Kidney (tissue), 22 donors: ENCODE measurements at places on chromosomes 1 and 21. TPM values are rescaled to one million over a fixed set of nuclear protein-coding genes. Genes with fewer than 3 reads are reported as not detected.

The ST6GALNAC3 gene
- total RNA-seq: 15.8 TPM

GRCh38 chr1:217522277-217522676, 108.6 kb downstream of the GPATCH2 start:
- no peak overlapping the region for H3K27ac ChIP-seq
- no peak overlapping the region for H3K4me3 ChIP-seq
- no peaks in the 10 kb centered on the region for H3K4me1 ChIP-seq
- no peaks in the 10 kb centered on the region for H3K36me3 ChIP-seq

DNA sequence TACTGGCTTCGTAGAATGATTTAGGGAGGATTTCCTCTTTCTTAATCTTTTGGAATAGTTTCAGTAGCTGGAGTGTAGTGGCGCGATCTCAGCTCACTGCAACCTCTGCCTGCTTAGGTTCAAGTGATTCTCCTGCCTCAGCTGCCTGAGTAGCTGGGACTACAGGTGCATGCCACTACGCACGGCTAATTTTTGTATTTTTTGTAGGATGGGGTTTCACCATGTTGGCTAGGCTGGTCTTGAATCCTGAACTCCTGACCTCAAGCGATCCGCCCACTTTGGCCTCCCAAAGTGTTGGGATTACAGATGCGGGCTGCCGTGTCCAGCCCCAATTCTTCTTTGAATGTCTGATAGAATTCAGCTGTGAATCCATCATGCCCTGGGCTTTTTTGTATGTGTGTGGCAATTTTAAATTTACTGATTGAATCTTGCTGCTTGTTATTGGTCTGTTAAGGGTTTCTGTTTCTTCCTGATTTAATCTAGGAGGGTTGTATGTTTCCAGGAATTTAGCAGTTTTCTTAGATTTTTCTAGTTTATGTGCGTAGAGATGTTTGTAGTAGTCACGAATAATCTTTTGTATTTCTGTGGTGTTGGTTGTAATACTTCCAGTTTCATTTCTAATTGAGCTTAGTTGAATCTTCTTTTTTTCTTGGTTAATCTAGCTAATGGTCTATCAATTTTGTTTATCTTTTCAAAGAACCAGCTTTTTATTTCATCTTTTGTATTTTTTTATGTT, 15.3 kb downstream of the MAN1C1 start:
- H3K36me3 ChIP-seq: no peaks in the 10 kb centered on the region
- H3K27ac ChIP-seq: no peak overlapping the region
- no peak for DNase-seq
- H3K27me3 ChIP-seq: no peaks in the 10 kb centered on the region
- H3K4me3 ChIP-seq: peak overlapping the region; percentile 11
- no peaks in the 10 kb centered on the region for H3K4me1 ChIP-seq

The MIXL1 gene
- total RNA-seq: 0.16 TPM

GRCh38 chr21:33089395-33090119, 19.6 kb downstream of the OLIG1 start:
- no peak for DNase-seq
- no peak overlapping the region for H3K4me3 ChIP-seq
- no peaks in the 10 kb centered on the region for H3K36me3 ChIP-seq
- H3K27me3 ChIP-seq: no peaks in the 10 kb centered on the region
- H3K27ac ChIP-seq: no peak overlapping the region
- H3K4me1 ChIP-seq: no peaks in the 10 kb centered on the region

GRCh38 chr1:66282343-66282852, 251.6 kb upstream of the SGIP1 start:
- no peaks in the 10 kb centered on the region for H3K27me3 ChIP-seq
- DNase-seq: no peak
- no peaks in the 10 kb centered on the region for H3K4me1 ChIP-seq
- no peaks in the 10 kb centered on the region for H3K36me3 ChIP-seq
- H3K4me3 ChIP-seq: no peak overlapping the region
- H3K27ac ChIP-seq: no peak overlapping the region

GRCh38 chr21:39611551-39612190, 1.1 kb upstream of the B3GALT5 start:
- H3K27ac ChIP-seq: no peak overlapping the region
- no peaks in the 10 kb centered on the region for H3K36me3 ChIP-seq
- H3K4me1 ChIP-seq: no peaks in the 10 kb centered on the region
- no peak overlapping the region for H3K4me3 ChIP-seq
- peak; percentile 67 for DNase-seq
- H3K27me3 ChIP-seq: peaks cover 15% of the 10 kb centered on the region

GRCh38 chr1:111909030-111909429, 80.4 kb downstream of the KCND3 start:
- H3K36me3 ChIP-seq: no peaks in the 10 kb centered on the region
- H3K4me3 ChIP-seq: no peak overlapping the region
- H3K27ac ChIP-seq: no peak overlapping the region
- H3K27me3 ChIP-seq: no peaks in the 10 kb centered on the region
- DNase-seq: no peak

- H3K36me3 ChIP-seq: no peaks in the 10 kb centered on the region
- H3K27me3 ChIP-seq: no peaks in the 10 kb centered on the region
- no peak for DNase-seq
- no peak overlapping the region for H3K4me3 ChIP-seq
- no peaks in the 10 kb centered on the region for H3K4me1 ChIP-seq
- H3K27ac ChIP-seq: no peak overlapping the region
Observed at GRCh38 chr1:199735660-199736059, 291.9 kb upstream of the NR5A2 start.

DNA sequence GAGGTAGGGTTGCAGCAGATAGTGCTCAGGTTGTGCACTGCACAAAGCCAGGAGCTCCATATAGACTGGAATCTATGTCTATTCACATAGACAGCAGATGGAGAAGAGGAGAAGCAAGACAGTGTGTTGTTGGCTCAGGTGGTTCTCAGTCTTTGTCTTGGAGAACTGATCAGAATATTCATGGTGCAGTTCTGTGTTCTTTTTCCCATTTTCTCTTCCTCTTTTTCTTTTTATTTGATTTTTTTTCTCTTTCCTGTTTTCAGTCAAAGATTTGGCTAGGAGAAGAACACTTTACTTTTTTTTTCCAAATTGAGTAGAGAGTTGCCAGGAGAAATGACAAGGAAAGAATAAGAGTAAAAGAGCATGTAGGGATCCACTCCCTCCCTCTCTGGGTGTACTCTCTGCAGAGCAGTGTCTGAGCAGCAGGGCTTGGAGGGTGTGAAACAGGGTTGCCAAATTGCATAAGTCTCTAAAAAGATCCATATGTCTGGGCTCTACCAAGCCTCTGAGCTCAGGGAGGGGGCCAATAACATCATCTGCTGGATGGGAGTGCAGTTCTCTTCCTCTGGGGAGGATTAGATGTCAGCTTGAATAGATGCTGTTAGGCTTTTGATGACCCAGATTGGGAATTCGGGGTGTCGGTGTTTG, 8.7 kb upstream of the CD34 start:
- H3K27me3 ChIP-seq: no peaks in the 10 kb centered on the region
- H3K27ac ChIP-seq: peak overlapping the region; percentile 23
- H3K4me1 ChIP-seq: peaks cover 11% of the 10 kb centered on the region
- DNase-seq: peak; percentile 60

- peaks cover 3% of the 10 kb centered on the region for H3K4me1 ChIP-seq
- H3K27ac ChIP-seq: peak overlapping the region; percentile 90
- peak; percentile 70 for DNase-seq
- H3K27me3 ChIP-seq: no peaks in the 10 kb centered on the region
Observed at GRCh38 chr1:93448292-93448982, 519 bp downstream of the FNBP1L start.

DNA sequence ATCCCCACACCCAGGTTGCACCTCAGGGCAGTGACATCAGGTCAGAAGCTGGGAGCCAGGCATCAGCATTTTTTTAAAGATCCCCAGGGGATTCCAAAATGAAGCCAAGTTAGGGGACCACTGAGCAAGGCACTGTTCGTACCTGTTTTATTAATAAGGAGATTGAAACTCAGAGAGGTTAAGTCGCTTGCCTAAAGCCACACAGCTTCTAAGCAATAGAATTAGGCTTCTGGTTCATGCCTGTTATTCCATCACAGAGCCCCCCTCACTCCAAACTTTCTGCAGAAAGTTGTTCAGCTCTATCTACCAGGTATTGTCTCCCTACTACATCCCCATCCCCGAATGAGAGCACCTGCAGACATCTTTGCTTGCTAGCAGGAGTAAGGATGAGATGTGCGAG, 28.7 kb downstream of the KCNN3 start:
- no peaks in the 10 kb centered on the region for H3K36me3 ChIP-seq
- no peak overlapping the region for H3K27ac ChIP-seq
- no peak for DNase-seq

GRCh38 chr1:50667272-50667671, 244.0 kb upstream of the DMRTA2 start:
- no peak overlapping the region for H3K4me3 ChIP-seq
- H3K27ac ChIP-seq: no peak overlapping the region
- H3K36me3 ChIP-seq: no peaks in the 10 kb centered on the region
- DNase-seq: no peak
- no peaks in the 10 kb centered on the region for H3K4me1 ChIP-seq

- H3K27me3 ChIP-seq: no peaks in the 10 kb centered on the region
- no peaks in the 10 kb centered on the region for H3K4me1 ChIP-seq
- H3K27ac ChIP-seq: no peak overlapping the region
- DNase-seq: no peak
- H3K36me3 ChIP-seq: no peaks in the 10 kb centered on the region
Observed at GRCh38 chr21:31449921-31450535, 106.0 kb upstream of the TIAM1 start.

- no peak overlapping the region for H3K4me3 ChIP-seq
- no peaks in the 10 kb centered on the region for H3K27me3 ChIP-seq
- no peak overlapping the region for H3K27ac ChIP-seq
- DNase-seq: no peak
- H3K36me3 ChIP-seq: no peaks in the 10 kb centered on the region
- no peaks in the 10 kb centered on the region for H3K4me1 ChIP-seq
Observed at GRCh38 chr1:222090103-222090502, 348.2 kb upstream of the DUSP10 start.

DNA sequence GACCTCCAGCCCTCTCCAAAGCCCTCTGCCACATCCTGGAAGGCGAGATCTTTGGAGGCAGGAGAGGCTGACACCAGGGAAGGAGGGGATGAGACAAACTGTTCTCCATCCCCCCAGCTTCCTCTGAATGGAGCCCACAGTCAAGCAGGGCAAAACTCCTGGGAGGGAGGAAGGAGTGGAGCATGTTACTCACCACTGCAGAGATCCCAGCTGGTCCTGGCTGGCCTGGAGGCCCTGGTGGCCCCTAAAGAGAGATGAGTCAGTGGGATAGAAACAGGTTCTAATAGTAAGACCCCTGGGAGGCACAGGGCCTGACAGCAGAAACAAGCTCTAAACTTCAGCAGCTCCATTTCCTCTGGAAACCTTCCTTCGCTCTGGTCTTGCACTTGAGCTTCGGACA, 14.0 kb upstream of the PEF1 start:
- no peaks in the 10 kb centered on the region for H3K27me3 ChIP-seq
- H3K27ac ChIP-seq: no peak overlapping the region
- DNase-seq: no peak
- no peaks in the 10 kb centered on the region for H3K36me3 ChIP-seq
- no peak overlapping the region for H3K4me3 ChIP-seq

GRCh38 chr1:9443913-9444445, 95.3 kb upstream of the SLC25A33 start:
- H3K36me3 ChIP-seq: no peaks in the 10 kb centered on the region
- H3K4me3 ChIP-seq: no peak overlapping the region
- H3K27me3 ChIP-seq: no peaks in the 10 kb centered on the region
- no peak for DNase-seq
- peaks cover 9% of the 10 kb centered on the region for H3K4me1 ChIP-seq
- H3K27ac ChIP-seq: peak overlapping the region; percentile 84

The FAM151A gene
- not detected for total RNA-seq

DNA sequence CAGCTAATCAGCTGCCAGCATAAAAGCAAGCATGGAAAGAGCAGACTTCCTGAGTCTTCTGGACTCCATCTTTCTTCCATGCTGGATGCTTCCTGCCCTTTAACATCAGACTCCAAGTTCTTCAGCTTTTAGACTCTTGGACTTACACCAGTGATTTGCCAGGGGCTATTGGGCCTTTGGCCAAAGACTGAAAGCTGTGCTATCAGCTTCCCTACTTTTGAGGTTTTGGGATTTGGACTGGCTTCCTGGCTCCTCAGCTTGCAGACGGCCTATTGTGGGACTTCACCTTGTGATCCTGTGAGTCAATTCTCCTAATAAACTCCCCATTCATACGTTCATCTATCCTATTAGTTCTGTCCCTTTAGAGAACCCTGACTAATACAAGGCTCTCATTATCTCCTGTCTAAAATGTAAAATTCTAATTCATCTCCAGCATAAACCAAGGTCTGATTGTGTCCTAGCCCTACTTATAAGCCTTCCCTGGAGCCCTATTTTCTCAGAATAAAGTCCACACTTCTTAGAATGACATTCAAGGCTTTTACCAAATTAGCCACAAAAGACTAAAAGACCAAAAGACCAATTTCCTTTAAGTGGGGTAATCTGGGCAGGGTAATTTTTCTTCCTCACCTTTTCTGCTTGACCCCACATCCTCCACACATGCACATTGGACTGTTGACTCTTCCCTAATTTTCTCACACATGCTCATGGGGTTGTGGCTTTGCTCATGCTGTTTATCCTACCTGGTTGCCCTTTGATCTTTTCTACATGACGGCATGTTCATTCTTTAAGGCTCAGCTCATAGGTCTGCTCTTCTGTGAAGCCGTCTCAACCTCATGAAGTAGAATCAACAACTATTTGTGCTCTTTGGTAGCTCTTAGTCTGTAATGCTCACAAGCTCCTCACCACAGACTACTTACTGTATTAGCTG, 18.1 kb upstream of the ENAH start:
- no peaks in the 10 kb centered on the region for H3K27me3 ChIP-seq
- H3K4me1 ChIP-seq: no peaks in the 10 kb centered on the region
- no peak for DNase-seq

GRCh38 chr21:42397746-42398394, 2.0 kb upstream of the TMPRSS3 start:
- no peak overlapping the region for H3K4me3 ChIP-seq
- DNase-seq: no peak
- H3K27ac ChIP-seq: no peak overlapping the region

The DISP3 gene
- total RNA-seq: 0.19 TPM

The MASP2 gene
- not detected for total RNA-seq

The HTR6 gene
- total RNA-seq: not detected

The MIER1 gene
- total RNA-seq: 47.6 TPM

The DPT gene
- total RNA-seq: 2.6 TPM

The LCE2B gene
- total RNA-seq: not detected

- peak overlapping the region; percentile 20 for H3K27ac ChIP-seq
- no peaks in the 10 kb centered on the region for H3K36me3 ChIP-seq
- H3K4me3 ChIP-seq: peak overlapping the region; percentile 98
- no peaks in the 10 kb centered on the region for H3K27me3 ChIP-seq
- peak; percentile 42 for DNase-seq
Observed at GRCh38 chr1:9293533-9294404, 1.1 kb downstream of the SPSB1 start.
